Ureter (tissue), 1 donor: ENCODE measurements at places on chromosomes 6 and 20. TPM values are rescaled to one million over a fixed set of nuclear protein-coding genes. Genes with fewer than 3 reads are reported as not detected.

GRCh38 chr6:137927777-137928218 lies 60.7 kb downstream of the TNFAIP3 start:
- no peak for DNase-seq

- DNase-seq = peak; percentile 49
Measured at GRCh38 chr6:69796073-69796641, 653 bp downstream of the LMBRD1 start.

DNA sequence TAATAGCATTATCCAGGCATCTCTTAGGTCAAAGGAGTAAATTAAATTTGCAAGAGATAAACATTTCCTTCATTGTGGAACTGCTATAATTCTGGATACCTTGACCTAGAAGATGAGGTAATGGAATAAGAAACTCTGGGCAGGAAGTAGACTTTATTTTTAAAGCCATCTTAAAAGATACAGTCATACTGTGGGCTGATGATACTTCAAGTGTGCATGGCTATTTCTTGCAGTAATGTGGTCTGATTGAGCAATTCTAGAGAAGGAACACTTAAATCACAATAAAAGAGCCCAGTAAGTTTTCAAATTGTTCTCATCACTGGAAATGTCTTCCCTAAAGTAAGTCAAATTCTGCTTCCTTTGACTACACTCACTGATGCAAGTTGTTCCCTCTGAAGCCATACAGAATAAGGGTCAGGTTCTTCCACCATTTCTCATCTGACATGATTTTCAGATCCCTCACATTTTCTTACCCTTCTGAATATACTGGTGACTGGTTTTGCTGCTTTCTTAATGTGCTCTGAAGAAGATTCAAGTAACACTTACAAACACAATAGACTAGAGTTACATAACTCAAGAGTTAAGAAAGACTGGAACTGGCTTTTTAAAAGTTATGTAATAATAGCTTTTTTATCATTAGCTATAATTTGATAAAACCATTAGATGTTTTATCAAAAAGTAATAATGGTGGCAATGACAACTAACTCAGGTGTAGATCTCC lies 62.6 kb upstream of the TMEM244 start:
- DNase-seq = no peak

GRCh38 chr20:47273591-47274235 lies 82.8 kb downstream of the ZMYND8 start:
- no peak for DNase-seq

The TRDN gene
- 0.44 TPM for total RNA-seq
